ENCODE measurements at places on chromosomes 16 and 17. TPM values are rescaled to one million over a fixed set of nuclear protein-coding genes. Genes with fewer than 3 reads are reported as not detected.

DNA sequence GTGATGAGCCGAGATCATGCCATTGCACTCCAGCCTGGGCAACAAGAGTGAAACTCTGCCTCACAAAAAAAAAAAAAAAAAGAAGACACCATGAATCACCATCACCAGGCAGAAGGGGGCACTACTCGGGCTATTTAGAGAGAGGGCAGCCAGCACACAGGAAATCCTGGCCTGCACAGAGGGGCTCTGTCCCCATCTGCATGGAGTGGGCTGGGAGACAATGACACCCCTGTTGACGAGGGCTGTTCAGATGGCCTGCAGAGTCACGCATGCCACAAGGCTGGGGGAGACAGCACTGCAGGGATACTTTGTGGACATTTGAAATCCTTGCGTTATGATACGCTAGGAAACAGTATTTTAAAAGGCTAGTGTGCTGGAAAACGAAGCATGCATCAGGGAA, 48.3 kb downstream of the CUEDC1 start:
- peak; percentile 91 for DNase-seq
- no peak overlapping the region for H3K4me3 ChIP-seq
- H3K4me1 ChIP-seq, result peaks cover 17% of the 10 kb centered on the region
- H3K27me3 ChIP-seq, result no peaks in the 10 kb centered on the region
- peak overlapping the region; percentile 79 for H3K27ac ChIP-seq
- H3K36me3 ChIP-seq, result no peaks in the 10 kb centered on the region

- DNase-seq, result peak; percentile 76
- no peaks in the 10 kb centered on the region for H3K4me1 ChIP-seq
- peaks cover 49% of the 10 kb centered on the region for H3K27me3 ChIP-seq
- H3K27ac ChIP-seq, result peak overlapping the region; percentile 75
Observed at GRCh38 chr17:58756246-58757161, 850 bp downstream of the PPM1E start.

DNA sequence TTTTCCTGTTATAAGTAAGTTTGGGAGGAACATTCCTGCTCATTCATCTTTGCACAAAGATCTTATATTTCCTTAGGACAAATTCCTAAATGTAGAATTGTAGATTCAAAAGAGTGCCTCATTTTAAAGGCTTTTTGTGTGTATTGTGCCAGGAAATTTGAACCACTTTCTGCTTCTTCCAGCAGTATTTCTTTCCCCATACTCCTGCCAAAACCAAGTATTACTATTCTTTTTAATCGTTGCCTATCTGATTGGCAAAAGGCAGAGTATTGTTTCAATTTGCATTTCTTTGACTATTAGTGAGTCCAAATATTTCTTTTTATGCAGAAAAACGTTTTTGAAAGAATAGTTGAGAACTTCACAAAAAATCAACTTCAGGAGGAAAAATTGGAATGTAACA, 9.3 kb downstream of the ANKS4B start:
- no peaks in the 10 kb centered on the region for H3K4me1 ChIP-seq
- H3K36me3 ChIP-seq, result no peaks in the 10 kb centered on the region
- H3K27ac ChIP-seq, result no peak overlapping the region
- H3K27me3 ChIP-seq, result no peaks in the 10 kb centered on the region

- peaks cover 9% of the 10 kb centered on the region for H3K4me1 ChIP-seq
- H3K27ac ChIP-seq, result no peak overlapping the region
- H3K27me3 ChIP-seq, result no peaks in the 10 kb centered on the region
Observed at GRCh38 chr17:45342306-45342705, 25.5 kb upstream of the MAP3K14 start.

DNA sequence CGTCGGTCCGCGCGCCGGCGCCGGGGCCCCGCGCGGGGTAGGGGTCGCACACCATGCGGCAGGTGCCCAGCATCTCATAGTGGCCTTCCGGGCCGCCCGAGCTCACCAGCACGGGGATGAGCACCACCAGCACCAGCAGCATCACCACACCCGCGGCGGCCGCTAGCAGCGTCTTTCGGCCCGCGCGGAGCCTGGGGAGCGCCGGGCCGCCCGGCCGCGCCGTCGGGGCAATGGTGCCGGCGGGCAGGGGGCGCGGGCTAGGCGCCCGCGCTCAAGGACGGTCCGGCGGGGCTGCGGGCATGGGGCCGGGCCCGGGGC, 237 bp downstream of the C1QL1 start:
- DNase-seq, result no peak
- no peaks in the 10 kb centered on the region for H3K36me3 ChIP-seq
- no peak overlapping the region for H3K4me3 ChIP-seq
- peaks cover 75% of the 10 kb centered on the region for H3K27me3 ChIP-seq

The SLC6A2 gene
- not detected for total RNA-seq

The CDH1 gene
- 123 TPM for total RNA-seq

The FBXL19 gene
- 79.7 TPM for total RNA-seq

The SHPK gene
- total RNA-seq, result 30.0 TPM
